Prostate gland (tissue), 2 donors: ENCODE measurements at places on chromosomes 13 and 19.

DNA sequence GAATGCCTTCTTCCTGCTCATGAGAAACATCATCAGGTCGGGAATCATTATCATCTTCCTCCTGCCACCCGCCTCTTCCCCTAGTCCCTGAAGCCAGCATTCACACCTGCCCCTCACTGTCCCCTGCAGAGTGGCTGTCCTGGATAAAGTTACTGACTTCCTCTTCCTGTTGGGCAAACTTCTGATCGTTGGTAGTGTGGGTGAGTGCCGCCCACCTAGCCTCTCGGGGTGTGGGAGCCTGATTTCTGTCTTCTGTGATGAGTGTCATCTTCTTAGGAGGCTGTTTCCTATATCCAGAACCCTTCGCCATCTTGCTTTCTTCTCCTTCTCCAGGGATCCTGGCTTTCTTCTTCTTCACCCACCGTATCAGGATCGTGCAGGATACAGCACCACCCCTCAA is 12.5 kb downstream of the SLC44A2 start:
- no peak for DNase-seq

GRCh38 chr19:9914315-9915207 is 21.8 kb downstream of the OLFM2 start:
- DNase-seq: peak; percentile 62

DNA sequence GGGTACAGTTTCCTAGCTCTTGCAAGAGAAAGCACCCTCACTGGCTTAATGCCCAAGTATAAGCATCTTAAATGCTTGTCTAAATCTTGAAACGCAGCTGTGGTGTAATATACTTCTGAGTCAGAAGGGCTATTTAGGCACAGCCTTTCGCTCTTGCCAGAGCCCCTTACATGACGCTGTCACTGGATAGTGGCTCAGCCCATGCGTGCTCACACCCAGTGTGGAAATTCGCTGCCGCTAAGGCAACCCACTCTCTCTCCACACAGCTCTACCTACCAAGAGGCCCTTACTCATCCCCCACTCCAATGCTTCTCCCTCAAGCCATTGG is 24.0 kb downstream of the UQCRFS1 start:
- DNase-seq: no peak

DNA sequence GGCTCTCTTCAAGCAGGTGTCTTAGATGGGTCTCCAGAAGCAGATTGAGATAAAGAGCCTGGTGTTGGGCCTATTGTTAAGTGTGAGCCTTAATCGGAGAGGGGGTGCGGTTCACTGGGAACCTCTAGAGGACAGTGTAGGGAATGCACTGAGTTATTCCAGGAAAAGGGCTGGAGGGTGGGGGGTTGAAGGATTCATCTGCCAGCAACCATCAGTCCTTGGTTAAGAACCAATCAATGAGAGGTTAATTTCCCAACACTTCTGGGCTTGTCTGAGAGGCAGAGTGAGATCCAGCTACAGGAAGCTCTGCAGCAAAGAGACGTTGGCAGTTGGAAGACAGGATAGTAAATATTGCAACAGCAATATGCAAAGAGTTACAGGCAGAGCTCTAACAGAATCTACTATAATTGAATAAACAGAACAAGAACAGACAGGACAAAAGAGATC is 28.7 kb downstream of the CYP4F2 start:
- peak; percentile 79 for DNase-seq

DNA sequence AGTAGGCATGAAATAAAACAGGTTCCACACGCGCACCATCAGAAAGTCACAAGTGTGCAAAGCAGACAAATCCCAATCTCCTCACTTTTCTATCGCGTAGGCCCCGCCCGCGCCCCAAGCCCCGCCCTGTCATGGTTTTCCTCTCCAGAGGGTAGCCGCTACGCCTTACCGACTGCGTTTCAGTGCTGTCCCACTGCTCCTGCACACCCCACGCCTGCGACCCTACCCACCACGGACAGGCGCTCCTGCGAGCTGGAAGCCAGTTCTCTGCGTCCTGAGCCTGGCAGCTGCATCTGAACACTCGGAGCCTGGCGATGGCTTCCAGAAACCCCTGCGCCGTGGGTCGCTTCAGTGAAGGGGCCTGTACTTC is 379 bp upstream of the ZNF470 start:
- peak; percentile 22 for DNase-seq

DNA sequence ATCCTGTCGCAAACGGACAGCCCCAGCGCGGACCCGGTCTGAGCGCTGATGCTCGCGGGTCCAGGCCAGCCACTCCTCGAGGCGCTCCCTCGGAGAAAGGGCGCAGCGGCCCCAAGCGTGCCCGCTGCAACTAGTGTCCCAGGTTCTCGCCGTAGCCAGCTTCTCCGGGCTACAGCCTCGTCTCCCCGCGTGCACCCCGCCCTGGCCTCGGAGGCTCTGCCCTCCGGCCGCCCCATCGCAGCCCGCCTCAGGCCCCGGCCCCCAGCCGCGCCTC is 487 bp downstream of the FLT1 start:
- DNase-seq: no peak

DNA sequence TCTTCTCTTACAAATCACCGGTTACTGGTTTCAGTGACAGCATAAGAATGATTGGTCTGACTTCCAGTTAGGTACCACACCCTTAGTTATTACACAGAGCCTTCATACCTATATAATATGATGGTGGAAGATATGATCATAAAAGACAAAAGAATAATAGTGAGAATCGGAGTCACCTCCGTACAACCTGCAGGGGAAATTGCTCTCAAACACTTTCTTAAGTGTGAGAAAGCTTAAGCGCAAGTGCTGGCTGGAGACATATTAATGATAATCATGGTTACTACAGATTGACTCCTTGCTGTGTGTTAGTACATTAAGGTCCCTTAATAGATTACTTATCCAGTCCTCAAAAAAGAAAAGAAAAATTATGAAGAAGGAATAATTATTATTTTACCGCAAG is 1.8 kb upstream of the LHFPL6 start:
- no peak for DNase-seq

GRCh38 chr13:95207769-95208366 is 93.4 kb downstream of the ABCC4 start:
- DNase-seq: no peak

GRCh38 chr13:110471156-110471832 is 90.2 kb downstream of the RAB20 start:
- DNase-seq: no peak

DNA sequence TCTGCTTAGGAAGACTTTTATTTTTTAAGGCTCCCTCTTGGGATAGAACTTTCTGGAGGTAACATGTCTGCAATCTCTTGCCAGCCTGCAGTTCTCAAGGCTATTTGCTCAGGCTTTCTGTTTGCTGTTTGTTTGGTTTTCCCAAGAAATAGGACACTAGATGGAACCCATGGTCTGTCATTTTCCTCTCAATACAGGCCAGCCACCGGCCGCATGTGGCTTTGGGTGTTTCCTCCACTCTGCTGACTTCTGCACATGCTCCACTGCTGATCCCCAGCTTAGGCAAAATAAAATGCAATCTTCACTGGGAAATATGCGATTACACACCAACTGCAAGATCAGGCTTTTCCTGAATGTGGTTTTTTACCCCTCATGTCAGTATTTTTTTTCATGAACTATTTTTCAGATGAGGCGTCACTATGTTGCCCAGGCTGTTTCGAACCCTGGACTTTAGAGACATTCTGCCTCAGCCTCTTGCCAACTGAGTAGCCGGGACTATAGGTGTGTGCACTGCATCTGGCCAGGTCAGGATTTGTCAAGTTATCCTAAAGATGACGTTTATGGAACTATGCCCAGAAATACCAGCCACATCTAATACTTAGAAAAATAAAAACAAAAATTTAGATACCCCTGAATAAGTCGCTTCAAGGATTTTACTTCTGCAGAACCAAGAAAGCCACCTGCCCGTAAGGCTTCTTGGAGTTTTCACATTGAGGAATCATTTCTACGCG is 94.3 kb upstream of the PABPC3 start:
- DNase-seq: no peak

GRCh38 chr19:46737298-46737654 is 8.6 kb upstream of the FKRP start:
- DNase-seq: no peak

DNA sequence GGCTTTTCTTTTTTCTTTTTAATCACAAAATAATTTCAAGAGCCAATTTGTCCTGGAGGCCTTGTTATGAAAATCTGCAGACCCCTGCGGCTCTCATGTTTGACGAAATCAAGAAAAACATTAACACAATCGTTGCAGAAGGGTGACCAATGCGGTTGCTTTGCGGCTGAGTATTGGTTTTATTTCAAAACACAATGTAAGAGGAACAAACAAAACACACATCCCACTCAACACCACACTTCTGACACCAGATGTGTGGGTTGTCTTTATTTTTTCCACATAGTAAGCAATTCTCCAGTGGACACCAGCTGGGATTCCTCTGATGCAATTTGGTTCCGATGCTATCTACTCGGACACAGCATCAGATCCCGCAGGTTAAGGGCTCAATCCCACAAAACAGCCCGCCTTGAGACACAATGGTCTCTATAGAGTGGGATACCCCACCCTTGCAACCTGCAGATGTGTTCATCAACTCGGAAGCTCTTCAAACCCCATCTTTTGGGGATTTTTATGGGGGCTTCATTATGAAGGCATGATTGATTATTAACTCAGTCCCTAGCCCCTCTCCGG is 21.9 kb upstream of the CCDC124 start:
- DNase-seq: no peak

GRCh38 chr13:88908961-88909441 is 1237.8 kb downstream of the SLITRK5 start:
- DNase-seq: peak; percentile 74

- DNase-seq: no peak
Measured at GRCh38 chr13:97441368-97441767, 7.4 kb downstream of the RAP2A start.

DNA sequence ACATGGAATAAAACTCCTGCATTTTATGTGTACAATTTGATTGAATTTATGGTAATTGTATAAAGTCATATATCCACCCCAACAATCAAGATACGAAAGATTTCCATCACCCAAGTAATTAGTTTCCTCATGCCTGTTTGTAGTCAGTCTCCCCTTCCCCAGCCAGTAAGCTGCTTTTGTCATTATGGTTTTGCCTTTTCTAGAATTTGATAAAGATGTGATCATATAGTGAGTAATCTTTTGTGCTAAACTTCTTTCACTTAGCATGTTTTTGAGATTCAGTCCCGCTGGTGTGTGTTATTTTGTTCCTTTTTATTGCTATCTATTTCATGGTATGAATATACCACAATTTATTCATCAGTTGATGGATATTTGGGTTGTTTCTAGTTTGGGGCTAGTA is 16.0 kb downstream of the ITM2B start:
- DNase-seq: no peak

GRCh38 chr19:49335071-49335783 is at the start of gene CD37:
Gene CD37, plus strand, starts transcription at chr19:49335406. Its CDS starts 135 bp downstream, at chr19:49335541.
- no peak for DNase-seq

- no peak for DNase-seq
Measured at GRCh38 chr19:35733180-35734125, 8.8 kb downstream of the IGFLR1 start.

DNA sequence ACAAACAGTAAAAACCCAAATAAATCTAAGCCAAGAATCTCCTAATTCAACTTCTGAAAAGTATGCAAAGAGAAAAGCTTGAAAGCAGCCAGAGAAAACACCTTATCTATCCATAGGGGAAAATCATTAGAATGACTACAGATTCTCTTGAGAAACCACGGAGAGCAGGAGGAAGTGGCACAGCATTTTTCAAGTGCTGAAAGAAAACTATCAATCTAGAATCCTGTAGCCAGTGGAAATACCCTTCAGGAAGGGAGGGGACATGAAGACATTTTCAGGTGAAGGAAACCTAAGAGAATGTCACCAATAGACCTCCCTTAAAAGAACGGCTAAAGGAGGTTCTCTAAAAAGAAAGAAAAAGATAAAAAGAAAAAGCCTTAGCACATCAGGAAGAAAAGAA is 66.2 kb upstream of the XPO4 start:
- DNase-seq: no peak

- DNase-seq: no peak
Measured at GRCh38 chr13:36752673-36753072, 66.3 kb upstream of the RFXAP start.

- DNase-seq: no peak
Measured at GRCh38 chr13:69391756-69392155, 715.9 kb upstream of the ATXN8OS start.

DNA sequence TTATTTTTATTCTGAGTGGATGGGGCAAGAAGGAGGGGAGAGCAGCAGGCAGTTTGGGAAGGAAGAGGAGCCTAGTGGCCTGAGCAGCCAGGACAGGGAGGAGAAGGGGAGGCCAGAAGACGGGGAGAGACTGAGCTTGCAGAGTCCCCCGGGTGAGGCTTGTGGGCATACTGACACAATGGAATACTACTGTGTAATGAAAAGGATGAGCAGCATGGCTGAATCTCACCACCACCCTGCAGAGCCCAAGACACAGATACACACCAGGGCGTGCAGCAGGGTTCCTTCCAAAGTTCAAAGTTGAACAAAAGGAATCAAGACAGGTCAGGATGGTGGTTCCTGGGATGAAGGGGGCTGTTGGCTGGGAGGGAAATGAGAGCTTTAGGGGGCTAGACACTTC is 8.1 kb upstream of the SMG9 start:
- no peak for DNase-seq
